ENCODE measurements at places on chromosomes 12 and 14. TPM values are rescaled to one million over a fixed set of nuclear protein-coding genes. Genes with fewer than 3 reads are reported as not detected.

The GALNT6 gene
- 6.3 TPM for total RNA-seq

The FAR2 gene
- total RNA-seq = 9.0 TPM

The ENTPD5 gene
- total RNA-seq = 12.9 TPM

The GPRC5A gene
- total RNA-seq = 6.5 TPM

The ACSS3 gene
- total RNA-seq = 106 TPM

The GPR84 gene
- not detected for total RNA-seq

The TPH2 gene
- total RNA-seq = not detected

The LALBA gene
- not detected for total RNA-seq

DNA sequence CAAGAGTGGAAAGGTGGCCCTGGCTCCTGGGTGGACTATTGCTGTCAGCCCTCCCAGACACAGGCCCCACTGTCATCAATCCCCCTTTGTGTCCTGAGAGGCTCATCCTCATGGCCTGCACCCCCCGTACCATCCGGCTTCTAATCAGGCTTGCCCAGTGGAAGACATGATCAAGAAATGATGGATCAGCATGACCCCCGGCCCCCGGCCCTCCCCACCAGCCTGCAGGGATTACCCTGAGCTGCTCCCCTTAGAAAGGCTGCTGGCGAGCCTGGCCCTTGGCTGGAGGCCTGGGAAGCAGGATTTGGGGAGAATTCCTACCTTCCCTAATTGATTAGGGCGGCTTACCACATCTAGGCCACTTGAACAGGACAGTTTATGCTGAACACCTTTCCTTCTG lies 171.2 kb downstream of the PIWIL1 start:
- H3K36me3 ChIP-seq = no peaks in the 10 kb centered on the region
- no peaks in the 10 kb centered on the region for H3K27me3 ChIP-seq
- H3K4me1 ChIP-seq = no peaks in the 10 kb centered on the region
- H3K27ac ChIP-seq = no peak overlapping the region

- H3K27me3 ChIP-seq = no peaks in the 10 kb centered on the region
- H3K4me1 ChIP-seq = no peaks in the 10 kb centered on the region
- DNase-seq = no peak
- no peak overlapping the region for H3K4me3 ChIP-seq
- H3K36me3 ChIP-seq = no peaks in the 10 kb centered on the region
Observed at GRCh38 chr14:91089958-91090535, 23.8 kb upstream of the DGLUCY start.

GRCh38 chr12:120980800-120981368 lies 2.5 kb downstream of the HNF1A start:
- H3K27ac ChIP-seq = no peak overlapping the region
- H3K4me1 ChIP-seq = no peaks in the 10 kb centered on the region
- DNase-seq = no peak
- no peaks in the 10 kb centered on the region for H3K27me3 ChIP-seq

GRCh38 chr14:20195911-20196310 lies 5.2 kb downstream of the OR11G2 start:
- no peak overlapping the region for H3K27ac ChIP-seq
- H3K4me1 ChIP-seq = no peaks in the 10 kb centered on the region
- H3K4me3 ChIP-seq = no peak overlapping the region
- no peak for DNase-seq
- H3K36me3 ChIP-seq = no peaks in the 10 kb centered on the region

DNA sequence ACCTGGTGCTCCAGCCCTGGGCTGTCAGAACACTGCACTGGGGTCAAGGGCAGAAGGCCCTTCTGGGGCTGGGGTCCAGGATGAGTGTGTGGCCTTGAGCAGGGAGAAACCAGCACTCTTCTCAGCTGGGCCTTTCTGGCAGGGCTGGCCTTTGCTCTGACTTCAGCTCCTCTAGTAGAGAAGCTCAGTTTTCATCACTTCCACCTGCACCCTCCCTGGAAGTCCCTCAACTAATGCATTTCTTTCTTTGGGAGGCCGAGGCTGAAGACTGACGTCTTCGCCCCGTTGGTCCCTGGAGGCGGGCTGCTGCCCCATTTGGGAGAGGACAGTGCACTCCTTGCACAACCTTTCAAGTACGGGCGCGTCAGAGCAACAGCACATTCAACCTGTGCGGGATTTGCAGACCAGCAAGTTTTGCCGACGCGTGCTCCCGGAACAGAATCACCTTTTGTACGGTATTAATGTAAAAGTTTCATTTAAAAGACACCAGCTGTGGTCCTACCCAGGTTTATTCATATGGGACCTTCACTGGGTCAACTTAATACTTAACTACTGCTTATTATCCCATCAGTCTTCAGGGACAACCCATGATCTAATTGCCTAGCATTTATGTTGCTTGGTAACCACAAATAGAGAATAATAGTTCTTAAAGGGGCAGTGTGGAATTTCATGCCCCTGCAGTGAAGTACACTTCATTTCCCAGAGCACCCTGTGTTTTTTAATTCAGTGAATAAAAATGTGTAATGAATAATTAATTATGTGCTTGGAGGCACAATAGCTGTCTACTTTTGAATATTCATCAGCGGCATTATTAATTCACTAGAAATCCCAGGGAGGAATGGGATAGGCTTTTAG lies 134.8 kb upstream of the VRK1 start:
- H3K27ac ChIP-seq = no peak overlapping the region
- no peaks in the 10 kb centered on the region for H3K4me1 ChIP-seq
- H3K4me3 ChIP-seq = no peak overlapping the region
- H3K27me3 ChIP-seq = no peaks in the 10 kb centered on the region
- no peaks in the 10 kb centered on the region for H3K36me3 ChIP-seq
- DNase-seq = no peak
